ENCODE measurements at places on chromosomes 2 and 18.

DNA sequence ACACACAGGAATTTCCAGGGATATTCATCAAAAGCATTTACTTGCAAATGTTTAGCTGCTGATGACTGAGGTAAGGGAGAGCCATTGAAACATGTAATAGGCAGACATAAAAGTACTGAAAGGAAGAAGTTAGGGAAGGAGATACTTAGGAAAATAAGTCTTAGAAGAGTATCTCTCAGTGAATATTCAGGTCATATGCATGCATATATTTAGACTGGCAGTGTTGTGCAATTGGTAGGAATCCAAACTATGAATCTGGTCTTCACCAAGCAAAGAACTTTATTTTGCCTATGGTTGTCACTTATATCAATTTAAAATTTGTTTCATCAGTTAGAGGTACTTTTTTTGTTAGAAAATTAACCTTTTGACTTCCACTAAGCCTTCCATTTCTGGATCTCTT lies 1490.7 kb downstream of the SUCLG1 start:
- no peak for DNase-seq

DNA sequence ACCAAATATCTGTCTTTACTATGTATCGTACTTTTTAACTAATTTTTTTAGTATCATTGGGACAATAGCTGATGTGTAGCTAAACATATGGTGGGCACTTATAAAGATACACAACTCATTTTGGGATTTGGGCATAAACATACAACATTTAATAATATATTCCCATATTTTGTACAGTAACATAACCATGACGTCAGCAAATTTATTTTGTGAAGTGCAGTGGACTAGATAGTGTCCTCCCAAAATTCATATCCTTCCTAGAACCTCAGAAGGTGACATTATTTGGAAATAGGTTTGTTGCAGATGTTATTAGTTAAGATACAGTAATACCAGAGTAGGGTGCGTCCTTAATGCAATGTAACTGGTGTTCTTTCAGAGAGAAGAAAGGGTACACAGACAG lies 356.7 kb downstream of the CDH7 start:
- no peak for DNase-seq

DNA sequence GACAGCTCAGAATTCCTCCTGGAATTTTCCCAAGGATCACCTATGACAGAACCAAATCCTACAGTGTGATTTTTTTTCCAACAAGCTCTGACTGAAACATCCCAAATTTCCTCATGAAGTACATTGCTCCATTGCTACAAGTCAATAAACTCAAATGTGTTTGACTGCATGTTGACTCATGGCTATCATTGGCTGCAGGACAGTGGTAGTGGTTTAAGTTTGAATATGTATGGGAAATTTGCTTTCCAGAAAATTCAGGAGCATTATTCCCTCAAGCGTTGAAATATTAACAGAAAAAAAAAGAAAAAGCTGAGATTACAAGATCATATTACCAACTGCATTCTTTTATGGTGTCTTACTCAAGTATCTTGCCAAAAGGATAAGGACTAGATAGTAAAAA lies 402.8 kb upstream of the DSEL start:
- DNase-seq: no peak

DNA sequence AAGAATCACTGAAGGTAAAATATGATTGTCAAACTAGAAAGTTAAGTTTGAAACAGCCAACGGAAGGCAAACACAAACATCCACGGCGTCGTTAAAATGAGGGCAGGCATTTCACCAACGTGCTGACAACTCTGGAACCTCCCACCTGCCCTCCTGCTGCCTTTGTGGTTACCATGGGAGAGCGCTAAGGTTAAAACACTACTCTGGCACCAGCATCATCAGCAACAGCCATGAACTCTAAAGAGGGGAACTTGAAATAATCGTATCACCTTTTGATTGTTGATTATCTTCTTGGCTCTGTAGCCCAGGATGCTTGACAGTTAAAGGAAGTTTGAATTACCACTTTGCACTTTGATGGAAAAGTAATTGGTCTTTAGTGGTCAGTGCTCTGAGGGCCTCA lies 34.7 kb downstream of the CYB5A start:
- no peak for DNase-seq

- no peak for DNase-seq
Observed at GRCh38 chr2:44956843-44957242, 15.3 kb downstream of the SIX3 start.

- no peak for DNase-seq
Observed at GRCh38 chr2:115285416-115285815, 843.0 kb downstream of the DPP10 start.

DNA sequence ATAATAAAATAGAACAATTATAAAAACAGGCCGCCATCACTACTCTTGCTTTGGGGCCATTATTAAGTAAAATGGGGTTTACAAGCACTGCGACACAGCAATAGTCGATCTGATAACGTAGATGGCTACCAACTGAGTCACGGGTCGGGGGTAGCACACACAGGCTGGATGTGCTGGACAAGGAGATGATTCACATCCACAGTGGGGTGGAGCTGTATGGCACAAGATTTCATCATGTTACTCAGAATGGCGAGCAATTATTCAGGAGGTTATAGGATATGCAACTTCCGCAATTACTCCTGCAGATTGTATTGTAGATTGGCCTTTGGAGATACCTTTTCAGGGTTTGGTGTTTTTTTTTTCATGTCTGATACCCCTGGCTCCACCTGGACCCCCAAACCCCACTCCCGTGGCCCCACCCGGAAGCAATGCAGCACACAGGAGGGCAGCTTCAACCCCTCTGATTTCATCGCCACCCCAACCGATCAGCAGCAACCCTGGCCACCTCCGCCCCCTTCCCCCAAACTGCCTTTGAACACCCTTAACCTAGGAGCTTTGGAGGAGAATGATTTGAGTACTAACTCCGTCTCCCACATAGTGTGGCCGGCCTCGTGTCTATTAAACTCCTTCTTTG lies 21.4 kb upstream of the MLPH start:
- no peak for DNase-seq

DNA sequence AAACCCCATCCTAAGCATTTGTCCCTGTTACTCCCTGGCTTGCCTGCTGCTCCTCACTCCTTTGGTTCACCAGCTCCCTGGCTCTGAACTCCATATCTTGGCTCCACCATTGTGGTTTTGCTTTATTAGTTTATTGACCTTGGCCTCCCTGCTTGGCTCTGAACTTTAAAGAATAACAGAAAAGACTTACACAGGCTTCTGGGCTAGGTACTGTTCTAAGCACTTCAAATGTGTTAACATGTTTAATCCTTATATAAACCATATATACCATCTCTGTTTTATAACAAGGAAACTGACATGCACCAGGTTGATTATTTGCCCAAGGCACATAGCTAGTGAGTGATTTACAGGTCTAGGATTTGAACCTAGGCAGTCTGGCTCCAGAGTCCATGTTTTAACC lies 149.7 kb upstream of the CAPN13 start:
- DNase-seq: no peak

DNA sequence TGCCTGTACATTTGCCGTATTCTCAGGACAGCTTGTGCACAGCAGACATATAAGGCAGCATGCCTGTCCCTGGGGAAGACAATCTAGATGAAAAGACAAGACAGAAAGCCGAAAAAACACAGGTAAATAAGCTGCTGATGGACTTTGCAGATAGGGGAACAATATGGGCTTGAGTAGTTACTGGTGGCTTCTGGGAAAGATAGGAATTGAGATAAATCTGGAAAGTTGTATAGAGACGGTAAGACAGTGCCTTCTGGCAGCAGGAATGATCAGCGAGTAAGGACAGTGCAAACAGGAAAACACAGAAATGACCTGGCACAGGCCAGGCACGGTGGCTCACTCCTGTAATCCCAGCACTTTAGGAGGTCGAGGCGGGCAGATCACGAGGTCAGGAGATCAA lies 70.2 kb downstream of the FAM124B start:
- DNase-seq: no peak

DNA sequence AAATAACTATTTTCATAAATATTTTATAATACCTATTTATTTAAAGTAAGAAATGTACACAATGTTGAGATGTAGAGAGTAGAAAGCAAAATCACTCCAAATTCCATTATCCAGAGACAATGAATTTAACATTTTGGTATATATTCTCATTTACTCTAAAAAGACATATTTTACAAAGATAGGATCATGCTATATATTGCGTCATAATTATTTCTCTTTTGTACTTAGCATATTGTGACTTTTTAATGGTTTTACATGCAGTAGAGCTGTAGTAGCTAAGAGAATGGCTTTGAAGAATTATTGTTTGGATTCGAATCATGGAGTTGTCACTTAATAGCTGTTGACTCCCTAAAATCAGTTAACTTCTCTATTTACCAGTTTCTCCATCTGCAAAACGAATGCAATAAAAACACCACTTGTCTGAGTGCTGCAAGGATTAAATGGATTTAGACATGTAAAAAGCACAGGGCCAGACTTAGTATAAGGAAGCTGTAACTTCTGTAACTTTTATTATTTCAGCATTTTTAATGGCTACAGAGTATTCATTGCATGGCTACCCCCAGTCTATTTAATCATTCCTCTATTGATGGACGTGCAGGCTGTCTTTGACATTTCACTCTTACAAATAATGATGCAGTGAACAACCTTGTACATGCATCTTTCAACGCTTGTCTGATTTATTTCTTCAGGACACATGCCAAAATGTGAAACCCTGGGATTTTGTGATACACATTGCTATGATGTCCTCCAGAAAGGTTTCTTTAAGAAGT lies 33.2 kb downstream of the KCNS3 start:
- no peak for DNase-seq

DNA sequence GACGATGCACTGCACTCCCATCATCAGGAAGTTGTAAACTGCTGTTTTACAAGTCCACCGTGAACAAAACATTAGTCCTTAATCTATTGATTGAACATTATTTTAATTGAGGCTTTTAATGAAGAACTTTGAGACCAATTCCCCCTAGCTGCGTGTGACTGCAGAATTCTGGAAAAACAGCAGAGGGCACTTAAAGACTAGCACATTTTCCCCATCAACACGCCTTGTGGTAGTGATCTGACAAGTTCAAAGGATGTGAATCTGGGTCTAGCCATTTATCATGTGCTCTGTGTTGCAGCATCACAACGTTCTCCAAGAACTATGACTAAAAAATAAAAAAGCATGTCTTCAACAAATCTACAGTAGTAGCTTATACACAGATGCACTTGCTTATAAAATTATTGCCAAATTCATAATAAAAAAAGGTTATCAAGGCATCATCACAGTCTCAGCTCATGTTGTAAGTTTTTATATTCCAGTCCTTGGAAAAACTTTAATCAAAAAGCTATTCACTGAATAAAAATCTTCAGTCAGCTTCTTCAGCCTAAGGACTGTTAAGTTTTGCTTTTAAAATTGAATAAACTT lies 35.8 kb downstream of the SKOR2 start:
- DNase-seq: no peak

DNA sequence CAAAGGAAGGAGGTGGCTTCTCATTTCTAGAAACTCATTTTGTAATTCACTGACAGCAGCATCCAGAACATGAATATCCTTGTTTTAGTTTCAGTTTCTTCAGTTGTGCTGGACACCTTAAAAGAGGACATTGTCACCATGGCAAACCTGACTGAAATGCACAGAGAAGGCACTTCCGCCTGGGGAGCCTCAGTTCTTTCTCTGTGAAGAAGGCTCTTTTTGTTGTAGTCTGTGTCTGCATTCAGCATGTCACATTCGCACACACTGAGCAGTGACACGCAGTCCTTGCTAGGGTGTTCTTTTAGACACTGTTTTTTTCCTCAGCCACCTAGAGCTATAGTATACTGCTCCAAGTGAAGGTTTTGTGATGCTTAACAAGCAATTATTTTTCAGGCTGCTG lies 9.5 kb upstream of the RPRM start:
- no peak for DNase-seq

- no peak for DNase-seq
Observed at GRCh38 chr2:37642907-37643729, 28.3 kb downstream of the CDC42EP3 start.

DNA sequence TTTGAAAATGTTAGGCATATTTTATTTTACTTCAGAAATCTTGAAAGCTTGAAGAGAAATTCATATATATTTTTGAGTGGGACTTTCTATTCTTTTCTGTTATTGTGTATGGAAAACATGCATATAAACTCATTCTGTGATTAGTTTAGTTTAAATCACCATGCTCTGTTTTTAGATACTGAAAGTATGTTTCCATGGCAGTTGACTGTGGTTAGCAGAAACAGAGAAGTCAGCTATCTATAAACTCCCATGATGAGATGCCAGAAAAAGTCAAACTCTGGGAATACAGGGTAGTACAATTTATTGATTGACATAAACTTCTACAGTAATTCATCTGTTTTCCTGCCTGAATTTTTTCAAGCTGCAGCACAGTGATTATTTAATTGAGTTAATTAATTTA lies 905.3 kb upstream of the VRK2 start:
- DNase-seq: no peak

DNA sequence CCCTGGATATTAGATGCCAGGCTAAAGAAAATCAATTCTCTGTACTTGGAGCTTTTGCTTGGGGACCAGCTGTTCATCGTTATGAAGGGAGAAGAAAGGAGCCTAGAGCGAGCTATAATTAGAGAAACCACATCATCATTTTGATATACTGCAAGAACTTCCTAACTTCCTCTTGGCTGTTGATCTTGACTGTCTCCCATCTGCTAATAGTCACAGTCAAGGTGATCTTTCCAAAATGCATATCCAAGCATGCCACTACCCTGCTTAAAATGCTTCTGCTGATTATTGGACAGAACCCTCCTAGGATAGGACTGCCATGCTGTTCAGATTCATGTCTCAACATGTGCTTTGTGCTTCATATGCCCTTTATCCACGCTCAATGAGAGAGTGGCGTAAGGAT lies 54.8 kb downstream of the RAPGEF4 start:
- DNase-seq: no peak

DNA sequence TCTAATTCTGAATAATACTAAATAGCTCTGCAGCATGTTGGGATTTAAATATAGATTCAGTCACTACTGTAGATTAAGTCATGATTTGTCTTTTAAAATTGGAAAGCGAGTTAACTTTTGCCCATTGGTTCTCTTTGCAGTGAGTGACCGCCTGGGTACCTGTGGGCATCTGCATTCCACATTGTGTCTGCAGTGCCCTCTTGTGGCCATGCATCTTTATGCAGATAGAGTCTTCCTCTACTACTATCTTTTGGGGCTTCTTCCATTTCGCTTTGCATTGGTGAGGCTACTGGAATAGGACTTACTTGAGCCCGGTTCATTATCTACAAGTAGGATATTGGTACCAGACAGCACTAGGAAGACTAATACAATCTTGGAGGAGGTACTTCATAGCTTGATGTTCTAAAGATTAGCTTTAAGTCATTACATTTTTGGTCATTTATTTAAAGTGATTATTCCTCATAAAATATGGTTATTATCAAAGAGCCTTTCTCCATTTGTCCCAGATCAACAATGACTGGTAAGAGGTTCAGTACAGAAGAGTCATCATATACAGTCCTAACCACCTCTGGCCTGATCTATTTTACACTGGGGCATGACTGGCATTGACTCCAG lies 203.0 kb downstream of the SOCS6 start:
- DNase-seq: peak; percentile 17

GRCh38 chr2:239725551-239725890 lies 299.6 kb downstream of the NDUFA10 start:
- no peak for DNase-seq

GRCh38 chr2:150207979-150208378 lies 279.5 kb downstream of the RND3 start:
- DNase-seq: no peak
